ENCODE measurements at places on chromosomes 7 and 10.
A peak's percentile ranks its signal among the peaks of the same experiment; 100 is the strongest.

- DNase-seq: no peak
Measured at GRCh38 chr7:142338633-142339501, 81.0 kb upstream of the PRSS58 start.

GRCh38 chr7:99709260-99709659 is 25.7 kb downstream of the CYP3A7 start:
- DNase-seq: no peak

DNA sequence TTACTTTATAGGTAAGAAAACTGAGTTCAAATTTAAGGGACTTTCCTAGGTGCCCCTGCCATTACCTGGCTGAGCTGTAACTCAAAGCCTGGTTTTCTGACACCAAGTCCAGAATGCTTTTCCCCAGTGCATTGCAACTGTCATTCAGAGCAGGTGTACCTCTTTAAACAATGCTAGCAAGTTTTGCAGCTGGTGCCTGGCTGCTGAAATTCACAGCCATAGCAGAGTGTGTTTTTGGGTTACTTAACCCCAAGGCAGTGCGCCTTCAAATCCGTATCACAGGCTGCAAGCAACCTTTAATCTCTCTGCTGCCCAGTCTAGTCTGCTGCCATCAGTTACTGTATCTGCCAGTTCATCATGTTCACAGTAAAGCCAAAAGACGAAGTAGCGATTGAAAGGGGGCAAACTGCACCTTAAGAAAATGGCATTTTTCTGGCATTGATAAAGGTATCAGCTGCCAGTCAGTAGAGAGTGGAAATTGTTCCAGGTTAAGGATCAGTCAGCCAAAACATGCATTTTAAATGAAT is 265.4 kb downstream of the CSTF2T start:
- no peak for DNase-seq

- DNase-seq: no peak
Measured at GRCh38 chr7:115701141-115701540, 329.4 kb downstream of the TFEC start.

- DNase-seq: no peak
Measured at GRCh38 chr7:39054731-39055130, 77.0 kb downstream of the POU6F2 start.

DNA sequence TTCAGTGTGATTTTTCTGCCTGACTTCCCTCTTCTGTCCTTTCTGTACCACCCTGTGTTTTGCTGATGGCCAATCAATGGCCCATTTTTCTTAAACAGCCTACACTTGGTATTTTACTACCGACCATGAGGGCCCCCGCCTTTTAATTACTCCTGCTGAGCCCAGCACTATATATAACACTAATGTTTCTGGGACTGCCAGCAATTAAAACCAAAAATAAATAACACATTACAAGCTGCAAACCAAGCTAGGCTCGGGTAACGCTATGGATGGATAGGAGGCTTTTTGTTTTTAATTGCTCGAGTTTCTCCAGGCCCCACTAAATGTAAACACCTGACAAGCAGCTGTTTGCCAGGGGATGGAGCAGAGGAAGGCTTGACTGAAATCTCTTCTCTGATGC is 915.4 kb upstream of the AUTS2 start:
- peak; percentile 98 for DNase-seq

GRCh38 chr7:75727881-75728593 is 10.7 kb downstream of the HIP1 start:
- DNase-seq: peak; percentile 44

DNA sequence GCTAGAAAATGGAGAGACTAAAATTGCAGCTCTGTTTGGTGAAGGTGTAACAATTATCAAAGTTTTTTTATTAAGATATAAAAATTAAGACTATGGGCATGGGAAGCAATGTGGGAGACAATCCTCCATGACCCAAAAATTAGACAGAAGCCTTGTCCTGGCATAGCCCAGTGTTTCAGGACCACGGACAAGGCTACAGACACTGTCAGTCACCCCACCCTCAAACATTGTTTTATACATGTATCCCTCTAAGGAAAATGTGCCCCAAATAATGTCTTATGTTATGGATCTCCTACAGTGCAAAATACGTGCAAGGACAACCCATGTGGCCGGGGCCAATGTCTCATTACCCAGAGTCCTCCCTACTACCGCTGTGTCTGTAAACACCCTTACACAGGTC is 24.0 kb downstream of the HABP2 start:
- DNase-seq: no peak

DNA sequence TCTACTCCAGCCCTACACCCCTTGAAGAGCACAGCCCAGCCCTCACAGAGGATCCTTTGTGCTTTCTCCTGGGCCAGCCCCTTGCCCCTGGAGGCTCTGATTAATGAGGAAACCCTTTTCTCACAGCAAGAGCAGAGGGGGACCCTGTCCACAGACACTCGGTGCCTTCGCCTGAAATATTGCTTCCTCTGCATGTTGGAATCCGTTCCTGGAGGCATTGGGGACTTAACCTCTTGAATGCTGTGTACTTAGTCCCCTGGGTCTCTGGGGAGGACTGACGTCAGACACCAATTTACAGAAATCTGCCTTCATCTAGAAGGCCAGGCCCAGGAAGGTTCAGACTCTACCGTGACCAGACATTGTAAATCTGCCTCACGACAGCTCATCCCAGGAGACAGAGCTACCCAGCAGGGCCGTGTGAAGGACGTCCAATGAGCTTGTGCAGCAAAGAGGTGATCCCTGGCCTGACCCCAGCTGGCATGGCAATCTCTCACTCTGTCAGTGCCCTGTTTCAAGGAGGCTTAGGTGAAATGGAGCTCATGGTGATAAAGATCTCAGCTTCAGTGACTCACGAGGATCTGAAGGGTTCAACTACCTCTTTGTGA is 8.1 kb upstream of the TMEM72 start:
- no peak for DNase-seq

DNA sequence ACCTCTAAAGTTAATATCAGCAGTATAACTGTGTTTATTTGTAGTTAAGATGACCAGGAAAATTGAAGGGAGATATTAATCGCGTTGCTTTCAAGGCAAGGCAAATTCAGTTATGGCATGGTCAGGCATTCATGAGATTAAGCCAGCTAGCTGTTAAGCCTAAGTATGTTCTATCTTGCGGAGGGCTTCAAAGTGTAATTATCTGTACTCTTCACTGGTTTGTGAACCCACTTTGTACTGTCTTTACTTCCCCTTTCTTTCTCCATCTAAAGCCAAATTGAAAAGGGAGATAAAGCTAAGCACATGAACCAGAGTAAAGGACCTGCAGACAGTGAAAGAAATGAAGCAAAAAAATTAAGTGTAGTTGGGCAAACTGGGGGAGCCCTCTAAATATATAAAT is 483.1 kb upstream of the NRP1 start:
- no peak for DNase-seq

DNA sequence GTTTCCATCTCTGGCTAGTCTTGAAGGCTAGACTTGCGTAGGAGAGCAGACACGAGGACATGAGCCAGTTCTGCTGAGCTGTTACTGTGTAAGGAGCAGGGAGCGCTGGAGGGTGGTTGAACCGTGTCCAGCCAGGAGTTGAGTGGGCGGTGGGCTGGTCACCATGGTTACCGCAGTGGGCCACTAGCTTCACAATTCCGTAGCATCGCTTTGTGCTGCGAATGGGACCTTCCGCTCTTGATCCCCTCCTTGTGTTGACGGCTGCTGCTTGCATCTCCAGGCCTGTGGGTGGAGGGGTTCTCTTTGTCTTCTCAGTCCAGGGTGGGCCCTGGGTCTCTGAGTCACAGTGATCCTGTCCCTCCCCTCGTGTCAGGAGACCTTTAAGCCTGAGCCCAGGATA is 49.4 kb upstream of the OCM start:
- DNase-seq: no peak

DNA sequence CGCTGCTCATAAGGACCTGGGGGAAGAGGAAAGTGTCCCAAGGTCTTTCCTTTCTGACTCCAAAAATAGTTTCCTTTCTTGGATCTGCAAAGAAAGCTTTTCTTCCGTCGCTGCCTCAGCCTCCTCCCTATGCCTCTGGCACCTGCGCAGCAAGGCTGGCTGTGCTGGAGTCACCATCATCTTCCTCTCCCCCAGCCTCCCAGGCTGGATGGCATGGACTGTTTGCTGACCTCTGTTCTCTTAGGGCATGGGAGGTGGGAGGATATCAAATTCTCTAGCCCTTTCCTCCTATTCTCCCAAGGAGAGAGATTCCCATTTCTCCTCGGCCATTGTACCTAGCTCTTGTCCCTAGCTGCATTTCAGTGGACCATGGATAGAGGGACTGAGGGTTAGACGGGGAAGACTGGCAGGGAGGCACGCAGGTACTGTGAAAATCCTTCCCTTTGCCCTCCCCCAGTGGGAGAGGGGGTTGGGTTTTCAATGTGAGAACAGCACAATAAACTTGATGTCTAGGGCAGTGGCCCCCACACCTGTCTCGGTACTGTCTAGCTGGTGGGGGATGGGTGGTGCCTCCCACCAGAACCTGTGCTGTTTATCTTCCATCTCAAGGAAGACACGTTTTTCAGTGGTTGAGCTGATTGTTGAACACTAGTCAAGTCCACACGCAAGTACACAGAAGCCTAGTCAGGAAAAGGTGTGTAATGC is 2.6 kb downstream of the PPP1R35 start:
- DNase-seq: no peak

GRCh38 chr7:72072901-72073300 is 339.2 kb downstream of the CALN1 start:
- DNase-seq: no peak

DNA sequence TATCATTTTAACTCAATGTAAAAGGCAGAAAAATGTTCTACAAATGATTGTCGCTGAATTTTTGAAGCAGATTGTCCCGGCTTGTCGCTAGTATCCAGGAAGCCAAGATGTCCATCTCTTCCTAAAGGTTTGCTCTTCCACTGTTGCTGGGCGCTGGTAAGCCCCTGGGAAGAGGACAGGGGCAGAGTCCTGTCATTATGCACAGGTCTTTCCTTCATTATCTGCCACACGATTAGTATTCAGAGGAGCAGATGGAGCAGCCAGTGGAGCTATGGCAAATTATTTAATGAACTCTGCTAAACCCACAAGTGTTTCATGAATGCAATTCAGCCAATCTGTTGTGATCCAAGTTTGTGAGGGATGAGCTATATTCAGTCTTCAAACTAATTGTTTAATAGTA is 499.1 kb upstream of the NRP1 start:
- no peak for DNase-seq
